Uterus (tissue), 4 donors: ENCODE measurements at places on chromosomes 4 and X.

DNA sequence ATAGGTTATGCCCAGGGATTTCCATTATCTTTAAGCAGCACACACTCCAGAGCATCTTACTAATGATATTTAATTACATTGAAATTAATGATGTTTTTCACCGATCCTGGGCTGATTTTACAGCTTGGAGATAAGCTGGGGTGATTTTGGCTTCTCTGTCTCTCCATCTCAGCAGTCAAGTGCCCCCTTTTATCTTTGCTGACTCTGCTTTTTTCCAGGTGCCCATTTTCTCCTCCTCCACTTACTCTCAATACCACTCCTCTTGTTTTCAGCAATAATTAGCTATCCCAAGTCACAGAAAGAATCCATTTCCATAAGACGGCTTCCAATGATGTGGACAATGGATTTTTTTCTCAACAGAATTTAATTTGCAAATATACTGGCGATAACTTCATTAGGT, 266.7 kb downstream of the GBA3 start:
- no peaks in the 10 kb centered on the region for H3K36me3 ChIP-seq
- no peak for DNase-seq
- no peak overlapping the region for H3K4me3 ChIP-seq
- H3K27ac ChIP-seq = no peak overlapping the region

DNA sequence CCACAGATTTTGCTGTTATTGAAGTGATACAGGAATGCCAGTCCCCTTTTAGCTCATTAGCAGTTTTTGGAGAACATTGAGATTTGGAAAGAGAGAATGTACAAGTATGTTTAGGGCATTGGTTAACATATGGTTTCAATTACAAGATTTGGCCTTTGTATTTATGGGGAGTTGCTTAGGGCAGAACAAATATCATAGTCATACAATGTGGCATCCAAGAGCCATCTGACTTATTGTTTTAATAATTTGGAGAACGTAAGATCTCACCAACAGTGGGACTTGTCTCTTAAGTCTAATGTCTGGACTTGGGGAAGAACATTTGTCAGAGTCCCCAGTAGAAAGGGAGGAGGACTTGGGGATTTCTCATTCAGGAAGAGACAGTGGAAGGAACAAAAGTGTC, 166.1 kb downstream of the STK32B start:
- H3K4me1 ChIP-seq = no peaks in the 10 kb centered on the region
- no peaks in the 10 kb centered on the region for H3K36me3 ChIP-seq
- no peak overlapping the region for H3K27ac ChIP-seq

- H3K36me3 ChIP-seq = no peaks in the 10 kb centered on the region
- no peak for DNase-seq
- H3K4me3 ChIP-seq = no peak overlapping the region
- H3K27me3 ChIP-seq = no peaks in the 10 kb centered on the region
- no peak overlapping the region for H3K27ac ChIP-seq
- H3K4me1 ChIP-seq = no peaks in the 10 kb centered on the region
Observed at GRCh38 chrX:133325422-133325821, 89.9 kb downstream of the GPC4 start.

- H3K4me3 ChIP-seq = no peak overlapping the region
- H3K4me1 ChIP-seq = no peaks in the 10 kb centered on the region
- H3K27me3 ChIP-seq = no peaks in the 10 kb centered on the region
- no peaks in the 10 kb centered on the region for H3K36me3 ChIP-seq
- DNase-seq = no peak
- no peak overlapping the region for H3K27ac ChIP-seq
Observed at GRCh38 chr4:158327525-158327924, 117.2 kb downstream of the TMEM144 start.

GRCh38 chr4:184309241-184310170, 91.8 kb upstream of the ENPP6 start:
- H3K36me3 ChIP-seq = no peaks in the 10 kb centered on the region
- H3K27ac ChIP-seq = no peak overlapping the region

DNA sequence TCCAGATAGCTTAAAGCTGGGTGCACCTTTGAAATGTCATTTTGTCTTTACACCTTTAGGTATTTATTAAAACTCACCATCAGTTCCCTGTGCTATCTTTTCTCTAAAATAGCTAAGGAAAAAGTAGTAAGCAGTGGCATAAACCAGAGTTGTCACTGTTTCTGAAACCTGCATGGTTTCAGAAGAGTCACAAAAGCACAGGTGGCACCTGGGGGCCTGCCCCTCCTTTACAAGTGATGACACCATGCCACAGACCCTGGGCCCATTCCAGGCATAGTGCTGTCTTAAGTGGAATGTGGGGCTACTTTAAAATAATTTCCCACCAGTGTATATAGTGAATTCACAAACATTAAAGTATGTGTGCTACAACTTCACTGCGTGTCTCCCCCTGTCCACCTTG, 47.8 kb downstream of the DCUN1D4 start:
- H3K4me1 ChIP-seq = no peaks in the 10 kb centered on the region
- no peak for DNase-seq
- no peaks in the 10 kb centered on the region for H3K36me3 ChIP-seq
- no peaks in the 10 kb centered on the region for H3K27me3 ChIP-seq

DNA sequence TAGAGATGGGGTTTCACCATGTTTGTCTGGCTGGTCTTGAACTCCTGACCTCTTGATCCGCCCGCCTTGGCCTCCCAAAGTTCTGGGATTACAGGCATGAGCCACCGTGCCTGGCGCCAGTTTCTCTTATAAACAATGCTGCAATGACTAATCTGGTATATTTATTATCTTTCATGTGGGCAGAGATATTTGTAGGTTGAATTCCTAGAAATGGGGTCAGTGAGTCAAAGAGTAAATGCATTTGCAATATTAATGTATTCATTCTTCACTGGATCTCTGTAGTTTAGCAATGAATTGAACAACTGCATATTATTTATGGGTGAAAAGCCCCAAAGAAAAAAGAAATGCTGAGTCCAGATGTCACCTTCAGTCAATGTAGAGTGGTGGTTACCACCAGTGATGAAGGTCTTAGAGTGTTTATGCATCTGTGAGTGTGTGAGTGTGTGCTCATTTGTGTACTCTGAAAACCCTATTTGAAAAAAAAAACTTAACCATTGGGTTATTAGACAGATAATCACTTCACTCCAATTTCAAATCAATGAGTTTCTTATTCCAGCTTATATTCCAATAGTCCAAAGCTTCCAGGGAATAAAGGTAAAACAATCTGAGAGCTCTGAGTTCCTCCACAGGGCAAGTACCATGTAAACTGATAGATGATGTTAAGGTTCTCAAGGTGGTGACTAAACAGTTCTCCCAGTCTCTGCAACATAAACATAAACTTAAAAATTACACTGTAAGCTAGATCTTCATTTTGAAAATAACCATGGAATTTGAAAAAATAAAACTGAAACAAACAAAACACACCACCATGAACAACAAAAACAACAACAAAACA, 22.6 kb upstream of the CD38 start:
- H3K4me1 ChIP-seq = no peaks in the 10 kb centered on the region
- H3K4me3 ChIP-seq = no peak overlapping the region

- no peaks in the 10 kb centered on the region for H3K27me3 ChIP-seq
- peak; percentile 54 for DNase-seq
- peak within 1 kb of the TSS; percentile 23 for H3K4me3 ChIP-seq
- no peaks in the 10 kb centered on the region for H3K36me3 ChIP-seq
Observed at GRCh38 chrX:155334486-155335336, at the start of gene CLIC2. Gene CLIC2 (minus strand): TSS chrX:155334614. CDS start chrX:155334427, 187 bp downstream.

GRCh38 chrX:53594354-53594753, 92.2 kb downstream of the HUWE1 start:
- H3K4me3 ChIP-seq = no peak overlapping the region
- no peaks in the 10 kb centered on the region for H3K36me3 ChIP-seq
- no peak for DNase-seq
- no peak overlapping the region for H3K27ac ChIP-seq

- no peak overlapping the region for H3K4me3 ChIP-seq
- DNase-seq = no peak
- no peaks in the 10 kb centered on the region for H3K36me3 ChIP-seq
- no peaks in the 10 kb centered on the region for H3K4me1 ChIP-seq
- no peaks in the 10 kb centered on the region for H3K27me3 ChIP-seq
Observed at GRCh38 chr4:173513651-173514050, 16.4 kb downstream of the HAND2 start.
